ENCODE measurements at places on chromosomes 2 and 18.

- no peak for DNase-seq
Measured at GRCh38 chr2:28638102-28638501, 113.5 kb upstream of the PPP1CB start.

DNA sequence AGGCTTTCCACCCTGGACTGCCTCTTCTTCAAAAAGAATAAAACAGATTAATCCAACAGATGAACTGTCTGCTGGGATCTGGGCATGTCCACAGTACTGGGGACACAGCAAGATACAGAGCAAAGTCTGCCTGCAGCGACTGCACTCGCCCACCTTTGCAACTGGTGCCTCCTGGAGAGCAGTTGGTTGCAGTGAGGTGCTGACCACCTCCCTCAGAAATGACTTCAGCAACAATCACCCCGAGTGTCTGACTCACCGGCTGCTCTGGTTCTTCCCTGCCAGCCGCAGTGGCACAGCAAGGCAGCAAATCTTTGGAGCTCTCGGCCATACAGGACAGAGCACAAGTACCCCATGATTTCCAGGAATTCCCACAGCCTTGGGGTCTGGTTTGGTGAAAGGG, 179.7 kb downstream of the ANAPC1 start:
- DNase-seq: no peak

- no peak for DNase-seq
Measured at GRCh38 chr18:8050616-8051329, 483.7 kb downstream of the PTPRM start.

- no peak for DNase-seq
Measured at GRCh38 chr2:158239271-158239670, 137.6 kb downstream of the UPP2 start.

GRCh38 chr2:6722574-6722973, 143.1 kb downstream of the CMPK2 start:
- no peak for DNase-seq

GRCh38 chr2:18132697-18133096, 254.2 kb downstream of the KCNS3 start:
- no peak for DNase-seq

DNA sequence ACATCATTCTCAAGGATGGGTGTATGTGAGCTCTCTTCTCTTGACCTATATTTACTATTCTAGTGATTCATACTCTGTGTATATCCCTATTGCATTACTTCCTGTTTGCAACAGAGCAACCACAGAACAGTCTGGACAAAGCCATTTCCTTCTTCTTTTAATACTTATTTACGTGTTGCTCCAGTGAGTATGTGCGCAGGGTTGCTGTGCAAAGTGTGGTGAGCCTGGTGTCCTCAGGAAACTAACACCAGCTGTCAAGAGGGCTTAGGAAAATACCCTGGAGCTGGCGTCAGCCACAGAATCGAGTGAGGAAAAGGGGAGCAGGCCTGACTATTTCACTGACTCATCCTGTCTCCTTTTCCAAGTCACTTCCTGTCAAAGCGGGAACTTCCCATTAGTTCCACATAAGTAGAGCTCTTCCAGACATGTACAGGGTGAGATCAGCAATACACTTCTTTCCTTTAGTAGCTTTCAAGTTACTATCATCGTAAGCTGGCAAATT, 214.1 kb upstream of the COPS8 start:
- DNase-seq: peak; percentile 12

DNA sequence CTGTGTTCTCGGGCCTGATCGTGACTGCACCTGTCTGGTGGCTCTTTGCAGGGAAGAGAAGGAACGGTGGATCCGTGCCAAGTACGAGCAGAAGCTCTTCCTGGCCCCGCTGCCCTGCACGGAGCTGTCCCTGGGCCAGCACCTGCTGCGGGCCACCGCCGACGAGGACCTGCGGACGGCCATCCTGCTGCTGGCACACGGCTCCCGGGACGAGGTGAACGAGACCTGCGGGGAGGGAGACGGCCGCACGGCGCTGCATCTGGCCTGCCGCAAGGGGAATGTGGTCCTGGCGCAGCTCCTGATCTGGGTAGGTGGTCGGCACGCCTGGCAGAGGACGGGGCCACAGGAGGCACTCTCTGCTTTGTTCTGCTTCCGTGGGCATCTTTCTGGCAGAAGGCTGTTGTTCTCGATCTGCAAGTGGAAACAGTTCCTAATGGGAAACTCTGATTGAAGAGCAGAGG, 48.0 kb downstream of the GBX2 start:
- no peak for DNase-seq
